ENCODE measurements at places on chromosomes 7 and 10.

DNA sequence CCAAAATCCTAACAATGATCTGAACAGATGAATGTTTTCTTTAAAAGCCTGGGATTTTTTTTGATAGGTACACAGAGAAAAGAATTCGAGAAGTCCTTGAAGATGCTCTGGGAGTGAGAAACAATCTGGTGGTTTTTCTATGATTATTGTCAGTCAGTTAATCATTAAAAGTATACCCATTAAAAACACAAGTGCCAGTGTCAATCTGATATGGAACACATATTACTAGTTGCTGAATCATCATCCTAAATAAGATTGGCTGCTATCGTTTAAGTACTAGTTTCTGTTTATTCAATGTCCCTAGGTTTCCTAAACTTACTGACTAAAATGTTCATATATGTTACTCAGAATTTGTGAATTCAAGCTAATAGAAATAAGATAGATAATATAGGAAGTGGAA is 16.1 kb downstream of the COL28A1 start:
- no peak for DNase-seq

DNA sequence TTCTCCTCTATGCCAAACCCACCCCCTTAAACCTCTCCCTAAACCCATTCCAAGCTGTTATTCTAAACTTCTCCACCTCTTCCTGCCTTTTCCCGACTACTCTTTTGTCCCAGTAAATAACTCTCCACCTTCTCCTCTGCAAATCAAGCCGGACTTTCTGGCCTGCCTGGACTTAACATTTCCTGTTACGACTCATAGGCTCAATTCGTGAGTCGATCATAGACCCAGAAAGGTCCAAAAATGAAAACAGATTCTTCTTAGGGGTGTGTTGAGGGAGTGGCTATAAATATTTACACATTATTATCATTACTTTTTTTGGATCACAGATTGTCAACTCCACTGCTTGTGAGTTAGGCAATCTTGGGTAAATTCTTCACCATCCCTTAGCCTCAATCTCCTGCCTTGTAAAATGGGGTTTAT is 59.0 kb upstream of the HABP2 start:
- DNase-seq = no peak

GRCh38 chr7:123647106-123647730 is 8.4 kb upstream of the LMOD2 start:
- no peak for DNase-seq

- no peak for DNase-seq
Measured at GRCh38 chr7:16571941-16572340, 45.3 kb downstream of the LRRC72 start.

- no peak for DNase-seq
Measured at GRCh38 chr7:108097703-108098102, 32.5 kb downstream of the LAMB4 start.

- no peak for DNase-seq
Measured at GRCh38 chr10:95487994-95488393, 73.2 kb downstream of the SORBS1 start.

DNA sequence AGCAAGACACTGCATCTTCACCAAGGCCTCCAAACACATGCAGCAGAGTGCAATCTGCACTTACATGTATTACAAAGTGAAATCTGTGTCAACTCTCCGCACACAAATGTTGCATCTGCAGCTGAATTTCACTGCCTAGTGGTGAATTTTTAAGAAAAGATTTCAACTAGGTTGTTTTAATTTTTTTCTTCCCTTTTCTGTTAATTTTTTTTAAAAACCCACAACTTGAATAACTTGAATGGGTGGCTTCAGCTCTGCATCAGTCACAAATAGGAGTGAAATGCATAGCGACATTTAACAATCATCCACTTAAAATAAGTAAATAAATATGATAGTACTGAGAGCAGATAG is 5.9 kb downstream of the HOXA13 start:
- no peak for DNase-seq

DNA sequence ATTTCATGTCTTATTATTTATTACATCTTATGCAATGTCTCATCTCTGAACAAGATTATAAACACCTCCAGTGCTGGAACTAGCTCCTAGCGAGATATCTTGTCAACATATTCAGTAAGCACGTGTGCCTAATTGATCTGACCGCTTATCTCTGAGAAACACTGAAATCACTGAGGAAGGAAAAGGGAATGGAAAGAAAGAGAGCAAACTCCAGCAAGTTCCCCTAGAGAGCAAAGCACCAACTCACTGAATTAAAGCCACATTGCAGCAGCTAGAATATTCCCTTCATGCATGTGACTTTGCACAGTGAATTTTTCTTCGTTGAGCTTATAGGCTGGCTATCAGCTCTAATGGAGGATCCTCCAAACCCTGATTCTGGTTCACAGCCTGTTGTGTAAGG is 177.1 kb upstream of the FRMD4A start:
- DNase-seq = no peak

DNA sequence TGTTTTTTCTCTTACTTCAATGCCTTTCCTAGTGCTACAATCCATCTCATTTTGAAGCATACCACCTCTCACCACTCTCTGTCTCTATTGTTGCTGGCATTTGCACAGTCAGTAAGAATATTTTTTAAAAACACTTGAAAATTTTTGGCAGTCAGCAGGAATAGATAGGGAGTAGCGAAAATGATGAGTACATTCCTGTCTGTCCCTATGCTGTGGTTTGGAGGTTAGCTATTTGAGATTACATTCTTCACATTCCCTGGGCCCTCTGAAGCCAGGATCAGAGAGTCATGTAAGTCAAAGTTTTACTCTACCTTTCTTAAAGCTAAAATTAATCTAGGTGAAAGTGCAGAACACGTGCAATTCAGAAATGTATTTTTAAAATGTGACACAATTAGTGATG is 53.0 kb upstream of the MAGI2 start:
- no peak for DNase-seq

- DNase-seq = no peak
Measured at GRCh38 chr10:79383974-79384606, 36.8 kb downstream of the PPIF start.

- DNase-seq = no peak
Measured at GRCh38 chr7:22129166-22129565, 183.5 kb upstream of the CDCA7L start.

- DNase-seq = no peak
Measured at GRCh38 chr10:22662733-22663330, 51.5 kb downstream of the PIP4K2A start.

DNA sequence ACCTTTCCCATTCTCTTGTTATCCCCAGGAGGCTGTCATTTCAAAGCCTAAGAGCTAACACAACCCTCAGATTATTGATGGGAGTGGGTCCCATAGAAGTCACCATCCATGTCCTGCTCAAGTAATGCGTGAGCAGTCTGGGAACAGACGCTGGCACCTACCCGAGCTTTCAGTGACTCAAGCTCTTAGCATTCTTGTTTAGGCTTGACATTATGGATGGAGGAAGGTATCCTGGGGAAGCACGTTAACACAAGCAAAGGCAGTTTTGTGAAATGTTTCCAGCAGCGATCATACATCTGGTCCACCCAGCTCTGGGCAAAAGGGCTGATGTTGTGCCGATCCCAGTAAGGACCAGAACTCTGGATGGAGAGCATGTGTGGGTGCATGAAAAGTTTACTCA is 30.0 kb upstream of the AUTS2 start:
- no peak for DNase-seq

DNA sequence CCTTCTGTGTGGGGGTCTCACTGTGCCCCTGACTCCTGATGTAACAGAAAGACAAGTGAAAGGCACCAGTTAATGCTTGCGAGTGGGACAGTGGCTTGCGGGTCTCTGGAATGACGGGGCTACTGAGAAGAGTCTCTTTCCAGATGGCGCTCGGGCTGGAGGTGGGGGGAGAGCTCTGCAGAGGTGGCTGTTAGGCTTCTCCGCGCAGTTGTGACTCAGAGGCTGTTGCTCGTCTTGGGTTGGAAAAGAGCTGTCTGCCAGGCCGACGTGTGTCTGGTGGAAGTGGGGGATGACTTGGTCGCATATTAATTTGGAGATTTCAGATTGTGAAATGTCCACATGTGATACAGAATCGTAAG is 27.9 kb upstream of the SH2B2 start:
- DNase-seq = no peak

DNA sequence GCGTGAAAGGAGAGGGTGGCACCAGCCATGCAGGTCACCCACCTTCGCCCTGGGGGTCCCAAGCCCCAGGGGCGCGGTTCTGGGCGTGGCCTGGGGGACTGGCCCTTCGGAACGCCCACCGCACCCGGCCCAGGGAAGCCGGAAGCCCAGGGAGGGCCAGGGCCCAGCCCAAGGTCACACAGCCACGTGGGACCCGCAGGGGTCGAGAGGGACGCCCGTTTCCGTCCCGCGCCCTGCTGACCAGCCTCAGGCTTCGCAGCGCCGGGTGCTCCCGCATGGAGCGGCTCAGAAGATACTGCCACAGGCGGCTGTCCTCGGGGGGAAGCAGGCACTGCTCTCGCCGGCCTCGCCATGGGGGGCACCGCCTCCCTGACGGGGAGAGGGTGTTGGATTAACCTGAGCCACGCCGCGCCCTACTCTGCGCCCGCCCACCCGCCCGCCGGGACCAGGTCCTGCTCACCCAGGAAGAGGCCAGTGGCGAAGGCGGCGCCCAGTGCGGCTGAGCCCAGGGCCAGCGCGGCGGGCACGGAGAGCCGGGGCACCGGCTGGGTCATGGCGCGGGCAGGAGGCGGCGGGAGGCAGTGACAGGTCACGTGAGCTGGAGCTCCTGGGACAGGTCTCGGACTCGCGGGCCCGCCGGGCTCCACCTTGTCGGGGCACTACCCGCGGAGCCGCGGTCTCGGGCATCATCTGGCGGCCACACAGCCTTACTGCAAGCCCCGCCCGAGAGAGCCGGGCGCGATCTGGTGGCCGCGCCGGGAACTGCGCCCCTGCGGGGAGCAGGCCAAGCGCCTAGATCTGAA is at the start of gene COMTD1:
Gene COMTD1, minus strand, starts transcription at position 583 of the 803 bp plus-strand sequence. Its CDS starts 29 bp downstream, at position 554.
- DNase-seq = peak; percentile 96

GRCh38 chr10:33201971-33202370 is 132.5 kb downstream of the NRP1 start:
- no peak for DNase-seq

DNA sequence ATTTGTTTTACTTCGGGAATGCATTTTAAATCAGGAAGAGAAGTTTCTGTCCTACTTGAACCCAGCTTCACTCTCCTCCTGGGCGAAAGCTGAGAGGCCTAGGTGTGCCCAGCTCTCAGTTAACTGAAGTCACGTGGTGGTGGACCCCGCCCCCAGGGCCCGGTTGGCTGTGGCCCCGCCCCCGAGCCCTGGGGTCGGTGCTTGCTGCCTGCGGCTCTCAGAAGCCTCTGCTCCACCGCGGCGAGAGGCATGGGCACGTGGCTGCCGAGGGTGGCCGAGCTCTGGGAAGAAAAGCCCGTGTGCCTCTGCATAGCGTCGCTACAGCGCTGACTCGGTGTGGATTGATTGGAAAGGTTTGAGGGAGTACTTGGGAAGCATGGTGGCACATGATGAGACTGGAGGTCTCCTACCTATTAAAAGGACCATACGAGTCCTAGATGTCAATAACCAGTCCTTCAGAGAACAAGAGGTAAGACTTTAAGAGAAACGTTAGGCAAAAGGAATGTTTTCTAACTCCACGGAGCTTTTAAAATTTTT is 34.1 kb downstream of the NET1 start:
- peak; percentile 92 for DNase-seq

DNA sequence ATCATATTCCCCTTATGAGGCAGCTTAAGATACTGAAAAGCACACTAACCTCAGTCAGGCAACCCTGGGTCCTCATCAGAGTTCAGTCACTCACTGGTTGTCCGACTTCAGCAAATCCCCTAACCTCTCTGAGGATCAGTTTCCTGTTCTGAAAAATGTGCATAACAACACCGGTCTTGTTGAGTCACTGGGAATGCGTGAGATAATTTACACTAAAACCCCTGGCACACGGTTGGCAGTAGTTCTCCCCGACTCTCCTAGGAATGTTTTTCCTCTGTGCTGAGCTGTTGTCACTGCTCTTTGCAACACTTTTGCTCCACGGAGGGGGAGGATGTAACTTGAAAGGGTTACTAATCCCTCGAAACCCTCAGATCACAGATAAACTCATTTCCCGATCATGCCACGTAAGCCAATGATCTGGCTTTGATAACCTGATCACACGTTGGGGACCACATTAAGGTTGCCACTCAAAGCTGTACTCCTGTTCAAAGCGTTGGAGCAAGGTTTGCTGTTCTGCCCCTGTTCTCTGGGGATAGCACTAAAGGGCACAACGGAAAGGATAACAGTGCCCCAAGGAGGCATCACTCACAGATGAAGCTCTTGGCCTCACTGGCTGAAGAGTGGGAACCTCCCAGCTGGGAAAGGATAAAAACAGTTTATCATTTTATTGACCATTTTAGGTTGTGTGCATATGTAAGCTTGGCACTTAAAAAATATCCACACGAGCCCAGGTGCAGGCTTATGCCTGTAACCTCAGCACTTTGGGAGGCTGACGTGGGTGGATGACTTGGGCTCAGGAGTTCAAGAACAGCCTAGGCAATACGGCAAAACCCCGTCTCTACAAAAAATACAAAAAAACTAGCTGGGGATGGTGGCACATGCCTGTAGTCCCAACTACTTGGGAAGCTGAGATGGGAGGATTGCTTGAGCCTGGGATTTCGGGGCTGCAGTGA is 5.0 kb upstream of the RBM17 start:
- no peak for DNase-seq

- peak; percentile 19 for DNase-seq
Measured at GRCh38 chr10:72875250-72876055, 18.1 kb upstream of the OIT3 start.

GRCh38 chr10:118809357-118810220 is 54.8 kb upstream of the CACUL1 start:
- DNase-seq = no peak

DNA sequence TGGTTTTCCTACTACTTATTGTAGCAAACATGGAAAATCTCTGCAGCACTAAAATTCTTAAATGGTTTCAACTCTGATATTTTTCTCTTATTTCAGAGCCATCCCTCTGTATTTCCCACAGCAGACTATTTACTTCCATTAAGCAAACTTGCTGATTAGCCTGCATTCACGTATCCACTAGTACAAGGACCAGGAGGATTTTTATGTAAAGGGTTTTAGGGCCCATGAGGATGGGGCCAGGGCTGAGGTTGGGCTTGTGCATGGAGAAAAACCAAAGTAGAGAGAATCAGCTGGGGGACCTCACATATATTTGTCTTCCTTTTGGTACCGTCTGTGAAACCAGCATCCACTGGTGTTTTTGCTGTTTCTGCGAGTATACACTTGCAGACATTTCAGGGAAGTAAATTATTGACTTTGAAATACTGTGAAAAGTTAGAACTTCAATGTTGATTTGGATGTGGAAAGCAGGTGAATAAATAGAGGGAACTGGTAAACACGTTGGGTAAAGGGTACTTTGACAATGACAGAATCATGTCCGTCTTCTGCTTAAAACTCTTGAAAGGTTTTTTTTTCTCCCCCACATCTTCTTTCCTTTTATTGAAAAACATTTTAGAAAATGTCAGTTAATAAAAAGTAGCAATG is 44.3 kb downstream of the ERLIN1 start:
- DNase-seq = no peak

- no peak for DNase-seq
Measured at GRCh38 chr7:30469303-30469702, 9.3 kb downstream of the NOD1 start.

GRCh38 chr7:2787251-2787951 is 56.7 kb downstream of the GNA12 start:
- no peak for DNase-seq

GRCh38 chr7:106058928-106059324 is 53.2 kb downstream of the SYPL1 start:
- DNase-seq = no peak

All from glutamatergic neuron (in vitro differentiated cells).